ENCODE measurements at places on chromosomes 6 and 20.

DNA sequence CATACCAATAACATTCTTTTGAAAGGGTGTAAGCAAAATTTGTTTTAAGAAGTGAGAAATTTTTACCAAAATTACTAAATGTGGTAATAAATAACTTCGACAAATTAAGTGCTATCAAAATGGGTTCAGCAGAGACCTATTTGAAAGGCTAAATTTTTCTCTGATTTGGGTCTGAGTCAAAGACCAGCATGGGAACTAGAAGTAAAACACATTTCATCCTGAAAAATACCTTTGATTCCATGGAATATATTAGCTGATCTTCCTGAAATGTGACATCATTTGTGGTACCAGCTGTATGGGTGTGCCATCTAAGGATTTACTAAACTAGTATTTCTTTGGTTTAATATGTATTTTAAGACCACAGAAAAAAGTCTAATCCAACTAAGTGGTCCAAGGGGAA is 63.6 kb downstream of the BLOC1S5 start:
- DNase-seq = no peak

DNA sequence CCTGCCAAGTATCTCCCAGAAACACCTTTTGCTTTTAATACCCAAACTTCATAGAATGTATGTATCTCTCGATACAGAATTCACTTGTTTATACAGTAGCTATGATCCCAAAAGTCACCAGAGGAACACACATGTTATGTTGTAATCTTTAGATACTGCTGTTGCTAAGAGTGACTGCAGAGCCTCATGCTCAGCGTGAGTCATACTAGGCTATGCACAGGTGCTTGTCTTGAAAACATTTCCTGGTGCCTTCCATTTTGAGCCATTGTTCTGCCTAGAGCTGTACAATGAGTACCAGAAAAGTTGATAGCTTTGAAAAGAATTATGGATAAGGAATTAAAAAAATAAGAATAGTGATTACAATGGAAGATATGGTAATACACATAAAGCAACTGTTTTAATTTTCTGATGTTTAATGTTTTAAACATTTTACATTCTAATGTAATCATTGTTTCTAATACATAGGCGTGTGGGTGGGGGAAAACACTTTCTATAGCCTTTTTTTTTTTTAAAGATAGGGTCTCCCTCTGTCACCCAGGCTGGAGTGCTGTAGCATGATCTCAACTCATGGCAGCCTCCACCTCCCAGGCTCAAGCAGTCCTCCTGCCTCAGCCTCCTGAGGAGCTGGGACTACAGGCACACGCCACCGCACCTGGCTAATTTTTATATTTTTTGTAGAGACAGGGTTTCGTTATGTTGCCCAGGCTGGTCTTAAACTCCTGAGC is 79.4 kb downstream of the CD24 start:
- DNase-seq = no peak

GRCh38 chr6:9089724-9090123 is 654.4 kb upstream of the SLC35B3 start:
- no peak for DNase-seq

GRCh38 chr6:127022302-127022701 is 96.2 kb upstream of the RSPO3 start:
- DNase-seq = no peak

DNA sequence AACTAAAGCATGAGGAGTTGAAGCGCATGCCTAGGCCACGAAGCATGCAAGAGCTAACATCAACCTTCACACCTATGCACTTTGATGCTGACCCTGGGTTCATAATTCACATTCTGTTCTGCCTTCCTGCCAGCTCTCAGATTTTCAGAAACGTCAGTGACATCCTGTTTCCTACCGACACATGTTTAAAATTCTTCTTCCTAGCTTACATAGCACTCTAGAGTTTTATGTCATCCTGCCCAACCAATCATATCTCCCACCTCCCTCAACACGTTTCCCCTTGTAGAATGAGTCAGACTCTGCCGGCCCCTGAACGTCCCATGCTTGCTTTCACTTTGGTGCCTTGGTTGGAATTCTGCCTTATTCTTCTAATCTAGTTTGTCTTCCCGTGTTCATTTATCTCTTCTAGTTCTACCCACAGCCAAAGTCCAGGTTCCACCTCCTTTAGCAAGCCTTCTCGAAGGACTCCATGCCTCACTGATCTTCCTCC is 97.2 kb upstream of the MAP7 start:
- DNase-seq = peak; percentile 4

- DNase-seq = no peak
These were observed 309.1 kb upstream of the IMPG1 start for GRCh38 chr6:76381612-76382011.

DNA sequence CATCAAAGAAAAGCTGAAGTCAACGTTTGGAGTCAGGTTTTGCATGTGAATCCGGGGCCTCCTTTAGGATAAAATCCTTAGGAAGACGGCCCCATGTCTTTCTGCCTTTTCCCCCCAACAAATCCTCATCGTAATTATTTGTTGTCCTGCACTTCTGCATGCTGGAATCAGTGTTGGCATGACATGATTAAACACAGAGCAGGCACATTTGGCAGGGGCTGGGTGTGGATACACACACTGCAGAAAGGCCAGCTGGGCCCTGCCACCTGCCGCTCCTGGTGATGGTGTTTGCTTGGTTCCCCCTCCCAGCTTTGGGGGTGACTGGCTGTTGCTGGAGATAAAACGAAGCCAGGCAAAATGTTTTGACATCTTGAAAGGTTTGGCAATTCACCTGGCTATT is 46.3 kb upstream of the FOXA2 start:
- DNase-seq = no peak

GRCh38 chr20:62008643-62009183 is 57.0 kb downstream of the TAF4 start:
- no peak for DNase-seq

- DNase-seq = no peak
These were observed 10.9 kb upstream of the CGA start for GRCh38 chr6:87105823-87106222.

DNA sequence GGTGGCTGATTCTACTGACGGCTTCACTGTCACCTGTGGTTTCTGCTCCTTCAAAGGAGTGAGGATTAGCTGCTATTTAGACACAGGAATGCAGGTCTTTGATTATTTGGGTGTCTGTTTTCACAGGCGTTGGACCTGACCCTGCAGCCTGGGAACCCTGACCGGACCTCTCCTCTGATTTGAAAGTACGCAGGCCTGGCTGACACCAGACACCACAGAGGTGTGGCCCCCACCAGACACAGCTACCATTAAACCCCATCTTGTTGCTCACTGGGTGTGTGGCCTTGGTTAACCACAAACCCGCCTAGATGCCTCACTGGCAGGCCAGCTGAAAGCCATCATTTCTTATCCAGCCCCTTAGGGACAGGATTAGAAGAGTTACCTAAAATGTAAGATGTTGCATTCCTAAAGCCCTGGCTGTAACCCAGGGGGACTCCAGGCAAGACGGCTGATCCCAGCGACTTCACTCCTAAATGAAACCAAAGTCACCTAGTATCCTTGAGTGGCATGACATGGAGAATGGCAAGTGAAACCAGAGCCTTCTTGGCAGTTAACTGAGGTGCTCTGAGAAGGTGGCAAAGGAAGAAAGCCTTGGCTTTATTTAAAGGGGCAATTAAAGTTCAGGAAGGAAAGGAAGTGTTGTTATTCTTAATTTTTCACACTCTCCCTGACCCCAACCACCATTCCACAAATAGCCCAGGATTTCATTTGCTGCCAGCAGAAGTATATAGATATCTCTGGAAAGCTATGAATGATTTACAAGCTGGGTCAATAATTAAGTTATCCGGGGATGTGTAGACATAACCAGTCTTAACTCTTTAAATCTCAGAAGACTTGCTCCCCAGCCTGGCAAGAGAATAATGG is 169.9 kb downstream of the QRSL1 start:
- no peak for DNase-seq

DNA sequence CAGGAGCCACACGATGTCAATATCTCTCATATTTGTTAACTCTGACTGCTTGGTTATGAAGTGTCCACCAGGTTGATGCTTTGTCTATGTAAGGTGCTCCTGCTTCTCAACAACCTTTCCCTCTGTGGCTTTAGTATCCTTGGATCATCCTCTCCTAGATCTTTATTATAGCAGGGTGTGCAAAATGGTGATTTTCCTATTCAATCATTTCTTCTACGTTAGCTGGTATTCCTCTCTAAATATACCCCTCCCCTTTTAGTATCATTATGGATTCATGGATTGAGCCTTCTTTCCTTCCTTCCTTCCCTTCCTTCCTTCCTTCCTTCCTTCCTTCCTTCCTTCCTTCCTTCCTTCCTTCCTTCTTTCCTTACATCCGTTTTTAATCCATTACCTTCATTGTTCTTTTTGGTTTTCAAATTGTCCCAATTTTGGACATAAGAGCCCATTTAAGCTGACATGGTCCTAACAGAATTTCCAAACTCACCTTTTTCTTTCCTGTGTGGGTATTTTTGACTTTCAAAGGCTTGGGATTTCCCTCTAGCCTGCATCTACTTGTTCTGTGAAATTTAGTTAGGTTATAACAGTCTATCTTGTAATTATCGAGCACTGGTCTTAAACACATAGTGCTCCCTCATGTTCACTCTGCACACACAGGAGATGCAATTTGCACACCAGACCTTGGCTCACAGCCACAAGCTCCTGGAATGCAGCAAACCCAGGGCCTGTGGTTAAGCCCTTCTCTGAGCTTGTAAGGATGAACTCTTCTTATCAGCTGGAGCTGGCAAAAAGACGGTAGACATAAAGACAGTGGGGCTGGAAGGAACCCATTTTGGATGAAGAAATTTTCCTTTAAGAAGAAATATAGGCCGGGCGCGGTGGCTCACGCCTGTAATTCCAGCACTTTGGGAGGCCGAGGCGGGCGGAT is 109.9 kb downstream of the SLC24A3 start:
- DNase-seq = no peak

DNA sequence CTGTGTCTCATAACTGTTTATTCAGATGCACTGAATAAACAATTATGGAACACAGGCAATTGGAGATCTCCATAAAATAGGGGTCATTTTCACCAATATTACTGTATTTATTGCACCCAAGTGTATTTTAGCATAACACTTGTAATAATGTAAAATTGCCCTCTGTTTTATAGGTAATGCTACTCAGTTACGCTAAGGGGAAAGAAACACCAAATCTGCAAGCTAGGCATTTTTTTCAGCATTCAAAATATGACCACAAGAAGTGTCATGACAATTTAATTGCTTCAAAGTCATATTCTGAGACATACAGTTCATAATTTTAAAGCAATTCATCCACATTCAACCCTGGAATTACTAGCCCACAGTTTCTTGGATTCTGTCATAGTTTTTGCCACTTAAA is 643.2 kb upstream of the NOX3 start:
- DNase-seq = no peak

GRCh38 chr6:154916857-154917256 is 78.3 kb upstream of the TIAM2 start:
- no peak for DNase-seq

- DNase-seq = no peak
These were observed 97.3 kb downstream of the INSM1 start for GRCh38 chr20:20465252-20465651.

DNA sequence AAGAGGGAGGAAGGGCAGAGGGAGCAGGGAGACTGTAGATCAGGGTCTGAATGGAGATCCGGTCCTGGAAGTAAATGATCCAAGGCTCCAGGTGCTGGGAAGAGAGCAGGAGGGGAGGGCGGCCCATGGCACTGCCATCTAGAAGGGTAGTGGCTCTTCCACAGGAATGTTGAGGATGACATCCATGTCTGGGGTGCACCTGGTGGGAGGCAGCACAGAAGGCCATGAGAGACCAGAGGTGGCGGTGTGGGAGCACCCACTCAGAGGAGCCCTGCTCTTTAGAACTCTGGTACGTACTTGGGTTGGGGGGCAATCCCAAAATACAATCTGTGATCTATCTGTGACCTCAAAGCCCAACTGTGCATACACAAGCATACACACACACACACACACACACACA is 13.5 kb downstream of the DEFB132 start:
- DNase-seq = no peak

DNA sequence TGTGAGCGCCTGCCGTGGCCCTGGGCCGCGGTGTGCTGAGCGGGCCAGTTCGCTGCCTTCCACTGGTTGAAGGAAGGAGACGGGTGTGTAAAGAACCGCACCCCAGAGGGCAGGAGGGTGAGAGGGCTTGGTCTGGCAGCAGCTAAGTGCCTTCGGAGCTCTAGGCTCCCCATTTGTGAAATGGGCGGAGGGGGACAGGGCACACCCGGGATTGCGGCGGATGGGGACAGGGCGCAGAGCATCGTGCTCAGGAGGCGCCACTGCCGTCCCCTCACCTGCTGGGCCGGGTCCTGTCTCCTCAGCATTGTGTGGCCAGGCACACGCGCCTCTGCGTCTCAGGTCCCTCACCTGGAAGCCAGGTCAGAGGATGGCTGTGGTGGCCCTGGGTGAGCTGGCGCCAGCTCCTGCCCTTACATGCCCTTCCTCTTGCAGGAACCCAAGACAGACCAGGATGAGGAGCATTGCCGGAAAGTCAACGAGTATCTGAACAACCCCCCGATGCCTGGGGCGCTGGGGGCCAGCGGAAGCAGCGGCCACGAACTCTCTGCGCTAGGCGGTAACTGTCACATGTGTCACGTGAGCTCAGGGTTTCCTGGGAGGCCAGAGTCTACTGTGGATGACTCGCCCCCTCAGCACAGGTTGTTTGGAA is 3.1 kb downstream of the ADRM1 start:
- DNase-seq = no peak

DNA sequence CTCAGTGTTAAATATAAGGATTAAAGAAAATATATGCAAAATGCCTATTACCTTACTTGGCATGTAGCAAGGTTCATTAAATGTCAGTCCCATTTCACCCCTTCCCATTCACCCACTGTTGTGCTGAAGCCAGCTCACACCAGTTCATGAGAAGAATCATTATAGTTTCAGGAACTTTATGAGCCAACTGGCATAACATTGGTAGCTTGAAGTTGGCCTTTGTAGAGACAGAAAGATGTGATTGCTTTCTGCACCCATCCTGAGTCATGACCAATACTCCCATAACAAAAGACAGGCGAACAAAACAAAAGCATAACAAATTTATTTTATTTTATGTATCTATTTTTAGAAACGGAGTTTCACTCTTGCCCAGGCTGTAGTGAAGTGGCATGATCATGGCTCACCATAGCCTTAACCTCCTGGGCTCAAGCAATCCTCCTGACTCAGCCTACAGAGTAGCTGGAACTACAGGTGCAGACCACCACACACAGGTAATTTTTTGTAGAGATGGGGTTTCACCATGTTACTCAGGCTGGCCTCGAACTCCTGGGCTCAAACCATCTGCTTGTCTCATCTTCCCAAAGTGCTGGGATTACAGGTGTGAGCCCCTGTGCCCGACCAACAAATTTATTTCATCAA is 17.6 kb upstream of the IER3 start:
- no peak for DNase-seq

- no peak for DNase-seq
These were observed 2.3 kb upstream of the REV3L start for GRCh38 chr6:111485342-111485741.

- no peak for DNase-seq
These were observed 197.0 kb upstream of the FKBP1C start for GRCh38 chr6:63014290-63014689.

- DNase-seq = no peak
These were observed 44.8 kb upstream of the ZNF831 start for GRCh38 chr20:59118855-59119254.

GRCh38 chr20:37552415-37552814 is 24.7 kb upstream of the BLCAP start:
- no peak for DNase-seq

GRCh38 chr6:31525932-31526591 is 2.7 kb upstream of the MCCD1 start:
- DNase-seq = no peak
